ENCODE measurements at places on chromosomes 1 and 21.

DNA sequence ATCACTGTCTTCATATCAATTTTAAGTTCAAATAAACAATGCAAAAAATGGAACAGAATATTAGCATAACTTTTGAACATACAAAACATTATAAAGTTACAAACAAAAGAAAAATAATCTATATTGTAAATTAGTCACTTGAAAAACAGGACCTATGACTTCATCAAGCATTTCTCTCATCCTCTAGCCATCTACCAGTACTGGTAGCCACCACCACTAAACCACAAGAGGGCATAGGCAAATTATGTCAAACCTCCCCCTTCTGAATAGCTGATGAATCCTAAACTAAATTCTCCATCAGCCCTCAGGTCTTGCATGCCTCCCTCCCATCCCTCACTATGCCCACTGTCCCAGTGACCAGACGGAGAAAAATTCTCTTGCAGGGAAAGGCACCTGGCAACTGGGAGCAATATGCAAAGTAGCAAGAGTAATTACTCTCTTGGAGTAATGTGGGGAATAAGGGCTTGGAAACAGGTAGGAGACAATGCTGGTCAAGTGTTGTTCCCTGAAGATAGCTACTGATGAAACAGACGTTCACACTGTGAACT, 37.1 kb downstream of the SSX2IP start:
- DNase-seq: no peak

GRCh38 chr1:15236746-15237145, 10.3 kb upstream of the FHAD1 start:
- DNase-seq: no peak

- no peak for DNase-seq
These were observed 5.5 kb downstream of the THEM5 start for GRCh38 chr1:151847867-151848596.

- DNase-seq: peak; percentile 75
These were observed 350 bp upstream of the S100A6 start for GRCh38 chr1:153536012-153536670.

- no peak for DNase-seq
These were observed 208 bp upstream of the MYBPH start for GRCh38 chr1:203175827-203176241.

DNA sequence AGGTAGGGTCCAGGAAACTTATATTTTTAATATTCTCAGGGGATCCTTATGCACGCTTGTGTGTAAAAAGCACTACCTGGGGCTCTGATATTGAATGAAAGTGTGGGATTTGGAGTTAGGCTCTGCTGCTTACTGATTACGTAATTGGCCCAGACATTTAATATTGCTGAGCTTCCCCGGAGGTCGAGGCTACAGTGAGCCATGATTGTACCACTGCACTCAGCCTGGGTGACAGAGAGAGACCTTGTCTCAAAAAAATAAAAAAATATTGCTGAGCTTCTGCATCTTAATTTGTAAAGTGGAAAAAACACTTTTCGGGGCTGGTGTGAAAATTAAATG, 62.2 kb upstream of the KIF26B start:
- DNase-seq: no peak

GRCh38 chr1:14424325-14425002, 174.0 kb upstream of the KAZN start:
- DNase-seq: no peak

GRCh38 chr1:37177230-37177864, 143.0 kb upstream of the GRIK3 start:
- DNase-seq: no peak

DNA sequence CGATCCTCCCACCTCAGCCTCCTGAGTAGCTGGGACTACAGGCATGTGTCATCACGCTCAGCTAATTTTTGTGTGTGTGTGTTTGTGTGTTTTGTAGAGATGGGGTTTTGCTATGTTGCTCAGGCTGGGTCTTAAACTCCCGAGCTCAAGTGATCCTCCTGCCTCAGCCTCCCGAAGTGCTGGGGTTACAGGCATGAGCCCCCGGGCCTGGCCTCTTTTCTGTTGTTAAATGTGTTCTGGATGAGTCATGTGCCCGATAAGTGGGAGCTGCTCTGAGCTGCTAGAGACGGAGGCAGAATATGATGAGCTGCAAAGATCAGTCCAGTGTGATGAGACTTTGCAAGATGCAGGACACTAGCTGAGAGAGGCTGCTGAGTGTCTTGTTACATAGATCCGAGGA, 75.5 kb downstream of the VPS13D start:
- no peak for DNase-seq

DNA sequence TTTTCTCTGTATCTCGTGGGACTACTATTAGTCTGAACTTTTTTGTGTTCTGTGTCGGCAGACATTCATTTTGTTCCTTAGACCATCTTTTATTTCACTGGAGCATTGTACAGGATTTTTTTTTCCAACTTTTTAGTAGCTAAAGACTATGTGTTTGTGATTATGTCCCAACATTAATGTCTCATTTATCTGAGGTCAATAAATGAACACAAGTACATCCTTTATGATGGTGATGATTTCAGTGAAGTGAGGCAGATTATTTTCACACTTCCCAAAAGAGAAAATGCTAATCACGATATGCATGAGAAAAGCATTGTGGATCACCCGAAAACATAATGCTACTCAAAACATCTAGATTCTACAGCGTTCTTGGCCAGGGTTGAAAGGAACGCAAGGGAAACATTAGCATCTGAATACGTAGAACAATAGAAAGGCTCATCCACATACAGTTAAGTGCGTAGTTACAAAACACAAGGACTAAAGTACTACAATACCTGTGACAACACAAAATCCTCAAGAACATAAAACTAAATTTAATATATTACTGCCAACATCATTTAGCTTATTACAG, 981.7 kb upstream of the NCAM2 start:
- no peak for DNase-seq

All from GM04503 (cell line).